ENCODE measurements at places on chromosomes 3 and 15.
A peak's percentile ranks its signal among the peaks of the same experiment; 100 is the strongest.

DNA sequence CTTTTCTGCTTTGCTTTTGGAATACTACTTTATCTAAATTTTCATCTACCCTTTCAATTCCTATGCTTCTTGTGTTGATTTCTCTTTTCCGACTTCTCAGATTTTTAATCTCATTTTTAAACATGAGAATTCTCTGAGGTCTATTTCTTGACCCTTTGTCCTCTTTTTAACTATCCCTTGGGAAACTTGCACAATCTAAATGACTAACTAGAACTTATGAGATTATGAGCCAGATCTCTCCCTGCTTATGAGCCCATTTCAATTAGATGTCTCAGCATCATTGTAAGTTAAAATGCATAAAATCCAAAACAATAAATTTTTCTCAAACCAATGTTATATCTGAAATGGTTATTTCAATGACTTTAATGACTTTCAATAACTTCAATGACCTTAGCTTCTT, 296.9 kb upstream of the AGTR1 start:
- no peaks in the 10 kb centered on the region for H3K36me3 ChIP-seq
- H3K27ac ChIP-seq: no peak overlapping the region

GRCh38 chr3:34421762-34422161, 623.3 kb downstream of the PDCD6IP start:
- H3K4me1 ChIP-seq: no peaks in the 10 kb centered on the region
- DNase-seq: no peak
- no peak overlapping the region for H3K27ac ChIP-seq
- H3K27me3 ChIP-seq: no peaks in the 10 kb centered on the region

DNA sequence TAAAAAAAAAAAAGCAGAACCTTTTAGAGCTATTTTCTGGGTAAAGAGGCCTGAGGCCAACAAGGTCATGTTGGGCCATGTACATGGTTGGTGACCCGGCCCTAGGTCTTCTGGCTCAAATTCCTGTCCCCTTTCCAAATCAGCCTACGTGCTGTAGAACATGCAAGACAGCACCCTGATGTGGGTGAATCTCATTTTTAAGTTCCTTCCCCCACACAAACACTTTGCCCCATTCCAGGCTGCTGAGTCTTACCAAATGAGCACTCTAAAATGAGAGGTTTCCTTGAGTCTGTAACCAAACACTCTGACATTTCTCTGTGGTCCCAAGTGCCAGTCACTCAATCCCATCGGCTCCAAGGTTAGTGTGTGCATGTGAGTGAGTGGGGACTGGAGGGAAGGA, 9.4 kb downstream of the BCL6 start:
- peak overlapping the region; percentile 100 for H3K27ac ChIP-seq
- no peak for DNase-seq

- no peak for DNase-seq
- peaks cover 41% of the 10 kb centered on the region for H3K4me1 ChIP-seq
- no peak overlapping the region for H3K4me3 ChIP-seq
- H3K27ac ChIP-seq: peak overlapping the region; percentile 88
Measured at GRCh38 chr15:77508541-77509243, 88.0 kb downstream of the HMG20A start.

DNA sequence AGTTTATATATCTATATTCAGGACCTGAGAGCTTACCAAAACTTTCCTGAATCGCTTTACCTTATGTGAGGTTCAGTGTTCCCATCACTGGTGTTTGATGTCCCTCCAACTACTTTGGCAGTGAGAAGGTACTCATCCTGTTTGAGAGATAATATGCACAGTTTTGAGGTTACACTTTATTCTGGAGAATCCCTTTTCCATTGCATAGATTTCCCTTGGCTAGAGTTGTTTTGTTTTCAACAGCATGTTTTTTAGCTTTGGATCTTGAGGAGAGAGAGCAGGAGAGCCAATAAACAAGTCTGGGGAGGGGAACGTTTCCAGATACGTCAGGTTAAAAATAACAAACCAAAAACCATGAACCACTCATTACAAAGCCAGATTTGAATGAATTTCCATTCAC, 33.6 kb downstream of the CD200 start:
- DNase-seq: no peak
- no peaks in the 10 kb centered on the region for H3K36me3 ChIP-seq
- H3K27ac ChIP-seq: no peak overlapping the region
- no peaks in the 10 kb centered on the region for H3K4me1 ChIP-seq

GRCh38 chr3:179227349-179227748, 23.6 kb downstream of the KCNMB3 start:
- H3K27me3 ChIP-seq: no peaks in the 10 kb centered on the region
- no peak overlapping the region for H3K27ac ChIP-seq
- H3K36me3 ChIP-seq: peaks cover 67% of the 10 kb centered on the region

GRCh38 chr15:96416934-96417759, 86.6 kb downstream of the NR2F2 start:
- H3K36me3 ChIP-seq: no peaks in the 10 kb centered on the region
- peak overlapping the region; percentile 45 for H3K4me3 ChIP-seq
- H3K27me3 ChIP-seq: peaks cover 100% of the 10 kb centered on the region
- no peak overlapping the region for H3K27ac ChIP-seq
- DNase-seq: no peak

DNA sequence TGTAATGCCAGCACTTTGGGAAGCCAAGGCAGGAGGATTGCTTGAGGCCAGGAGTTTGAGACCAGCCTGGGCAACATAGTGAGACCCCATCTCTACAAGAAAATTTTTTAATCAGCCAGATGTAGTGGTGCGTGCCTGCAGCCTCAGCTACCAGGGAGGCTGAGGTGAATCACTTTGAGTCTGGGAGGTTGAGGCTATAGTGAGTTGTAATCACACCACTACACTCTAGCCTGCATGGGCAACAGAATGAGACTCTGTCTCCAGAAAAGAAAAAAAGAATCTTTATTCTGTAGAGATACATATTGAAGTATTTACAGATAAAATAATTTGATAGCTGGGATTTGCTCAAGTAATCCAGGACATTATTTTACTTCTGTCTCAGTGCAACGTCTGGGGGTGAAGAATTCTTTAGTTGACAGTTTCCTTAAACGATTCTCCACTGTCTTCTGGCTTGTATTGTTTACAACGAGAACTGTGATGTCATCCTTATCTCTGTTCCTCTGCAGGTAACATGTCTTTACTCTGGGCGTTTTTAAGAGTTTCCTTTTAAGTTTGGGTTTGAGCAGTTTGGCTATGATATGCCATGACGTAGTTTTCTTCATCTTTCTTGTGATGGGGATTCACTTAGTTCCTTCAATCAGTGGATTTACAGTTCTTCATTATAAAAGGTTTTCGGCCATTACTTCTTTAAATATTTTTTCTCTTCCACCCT, 26.3 kb downstream of the KPNA1 start:
- H3K36me3 ChIP-seq: peaks cover 2% of the 10 kb centered on the region
- H3K27me3 ChIP-seq: no peaks in the 10 kb centered on the region
- H3K27ac ChIP-seq: no peak overlapping the region
- no peak for DNase-seq
- H3K4me3 ChIP-seq: no peak overlapping the region

GRCh38 chr3:98333989-98334606, 19.6 kb upstream of the OR5K4 start:
- no peak for DNase-seq
- no peaks in the 10 kb centered on the region for H3K36me3 ChIP-seq
- H3K4me1 ChIP-seq: no peaks in the 10 kb centered on the region

DNA sequence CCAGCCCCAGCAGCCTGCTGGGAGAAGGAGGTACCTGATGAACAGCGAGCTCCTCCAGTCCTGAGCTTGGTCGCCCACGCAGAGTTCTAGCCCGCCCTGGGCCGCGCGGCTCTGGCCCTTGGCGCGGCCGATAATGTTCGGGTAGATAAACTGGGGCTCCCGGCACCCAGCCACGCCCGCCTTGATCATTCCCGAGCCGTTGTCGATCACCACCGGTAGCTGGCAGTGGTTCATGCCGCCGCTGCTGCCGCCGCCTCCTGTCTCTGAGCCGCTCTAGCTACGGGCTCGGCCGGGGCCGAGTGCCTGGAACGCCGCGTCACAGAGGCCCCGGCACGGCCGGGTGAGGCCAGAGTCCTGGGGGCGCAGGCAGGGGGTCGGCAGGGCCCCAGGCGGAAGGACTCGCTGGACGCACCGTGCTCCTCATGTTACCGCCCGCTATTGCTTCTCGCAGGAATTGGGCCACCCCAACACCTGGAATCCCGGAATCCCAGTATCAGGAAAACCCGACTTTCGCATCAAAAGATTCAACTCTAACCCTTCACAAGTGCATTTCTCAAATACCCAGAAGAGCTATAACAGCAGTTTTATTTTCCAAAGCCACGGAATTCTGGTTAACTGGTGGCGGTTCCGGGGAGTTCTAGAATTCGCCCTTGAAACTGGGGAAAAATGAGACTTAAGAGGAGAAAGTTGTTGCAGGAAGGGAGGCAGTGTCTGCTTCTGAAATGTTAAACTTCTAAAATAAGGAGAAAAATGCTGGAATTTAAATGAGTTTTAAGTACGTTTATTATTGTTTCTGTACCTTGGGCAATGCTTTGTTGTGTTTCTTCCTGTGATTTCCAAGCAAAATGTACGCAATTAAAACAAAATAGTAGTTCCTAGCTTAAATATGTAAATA, at the start of gene ACTRT3:
Gene ACTRT3 (minus strand): TSS at position 275 of the 895 bp plus-strand sequence. CDS start 41 bp downstream, at position 234.
- H3K4me1 ChIP-seq: peaks cover 12% of the 10 kb centered on the region
- H3K27ac ChIP-seq: peak within 1 kb of the TSS; percentile 91
- peak within 1 kb of the TSS; percentile 74 for H3K4me3 ChIP-seq
- DNase-seq: peak; percentile 83

GRCh38 chr3:115325539-115325938, 178.5 kb upstream of the ZBTB20 start:
- no peaks in the 10 kb centered on the region for H3K27me3 ChIP-seq
- no peak overlapping the region for H3K27ac ChIP-seq
- H3K4me1 ChIP-seq: no peaks in the 10 kb centered on the region
- H3K36me3 ChIP-seq: no peaks in the 10 kb centered on the region
- DNase-seq: no peak

GRCh38 chr3:120684896-120685295, 2.9 kb upstream of the HGD start:
- H3K27ac ChIP-seq: no peak overlapping the region
- no peak for DNase-seq
- H3K4me3 ChIP-seq: no peak overlapping the region
- H3K27me3 ChIP-seq: no peaks in the 10 kb centered on the region

- no peak overlapping the region for H3K27ac ChIP-seq
- H3K4me1 ChIP-seq: peaks cover 57% of the 10 kb centered on the region
- no peaks in the 10 kb centered on the region for H3K36me3 ChIP-seq
Measured at GRCh38 chr3:37907906-37908305, 46.2 kb downstream of the CTDSPL start.

- H3K27ac ChIP-seq: no peak overlapping the region
- no peaks in the 10 kb centered on the region for H3K27me3 ChIP-seq
- DNase-seq: no peak
- no peaks in the 10 kb centered on the region for H3K36me3 ChIP-seq
Measured at GRCh38 chr3:46551615-46552014, 14.5 kb downstream of the LRRC2 start.

DNA sequence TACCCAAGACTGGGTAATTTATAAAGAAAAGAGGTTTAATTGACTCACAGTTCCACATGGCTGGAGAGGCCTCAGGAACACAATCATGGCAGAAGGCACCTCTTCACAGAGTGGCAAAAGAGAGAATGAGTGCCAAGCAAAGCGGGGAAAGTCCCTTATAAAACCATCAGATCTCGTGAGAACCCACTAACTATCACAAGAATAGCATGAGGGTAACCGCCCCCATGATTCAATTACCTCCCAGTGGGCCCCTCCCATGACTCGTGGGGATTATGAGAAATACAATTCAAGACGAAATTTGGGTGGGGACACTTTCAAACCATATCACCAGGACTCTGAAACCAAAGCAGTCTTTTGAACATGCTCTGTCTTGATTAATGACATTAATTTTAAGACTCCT, 7.0 kb downstream of the RTP3 start:
- DNase-seq: no peak
- H3K4me1 ChIP-seq: no peaks in the 10 kb centered on the region
- no peaks in the 10 kb centered on the region for H3K27me3 ChIP-seq

- H3K4me1 ChIP-seq: no peaks in the 10 kb centered on the region
- no peaks in the 10 kb centered on the region for H3K27me3 ChIP-seq
- H3K4me3 ChIP-seq: no peak overlapping the region
- H3K27ac ChIP-seq: no peak overlapping the region
Measured at GRCh38 chr3:85037203-85037602, 78.4 kb downstream of the CADM2 start.

DNA sequence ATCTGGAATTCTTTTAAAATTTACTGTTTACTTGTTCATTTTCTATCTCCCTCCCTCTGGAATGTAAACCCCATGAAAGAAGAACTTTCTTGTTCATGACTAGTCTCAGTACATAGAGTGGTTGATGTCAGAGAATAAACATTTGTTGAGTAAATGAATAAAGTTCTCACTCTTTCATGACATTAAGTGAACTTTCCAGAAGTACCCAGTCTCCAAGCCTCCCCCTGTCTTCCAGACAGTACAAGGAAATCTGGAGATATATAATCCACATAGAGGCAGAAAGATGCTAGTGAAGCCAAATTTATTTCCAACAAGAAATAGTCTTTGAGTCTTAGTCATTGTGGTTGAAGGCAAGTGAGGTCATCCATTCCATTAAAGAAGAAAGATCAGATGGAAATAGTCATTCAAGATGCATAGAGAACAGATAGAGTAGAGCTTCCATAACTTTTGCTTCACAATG, 71.5 kb upstream of the GALNT15 start:
- peaks cover 9% of the 10 kb centered on the region for H3K4me1 ChIP-seq
- no peaks in the 10 kb centered on the region for H3K27me3 ChIP-seq
- H3K36me3 ChIP-seq: no peaks in the 10 kb centered on the region
- no peak for DNase-seq
- H3K4me3 ChIP-seq: no peak overlapping the region
- no peak overlapping the region for H3K27ac ChIP-seq

- no peak for DNase-seq
- no peak overlapping the region for H3K27ac ChIP-seq
- H3K27me3 ChIP-seq: no peaks in the 10 kb centered on the region
- H3K4me1 ChIP-seq: peaks cover 6% of the 10 kb centered on the region
Measured at GRCh38 chr3:10380906-10381305, 60.0 kb upstream of the SEC13 start.

DNA sequence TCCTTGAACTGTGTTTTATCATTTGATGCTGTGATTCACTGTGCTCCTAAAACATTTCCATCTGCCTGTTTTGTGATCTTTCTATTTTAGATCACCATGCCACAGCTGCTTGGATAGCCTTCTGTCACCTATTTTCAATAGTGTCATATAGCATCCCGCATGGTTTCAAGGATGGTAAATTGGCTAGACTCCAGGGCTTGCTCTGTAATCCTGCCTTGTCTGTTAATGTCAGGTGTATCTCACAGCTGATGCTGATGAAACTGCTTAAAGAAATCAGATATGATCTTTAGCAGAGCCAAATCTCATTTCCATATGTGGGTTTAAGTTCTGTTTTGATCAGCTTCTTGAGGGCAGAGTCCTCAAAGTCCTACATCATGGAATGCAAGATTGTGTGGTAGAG, 182.2 kb downstream of the UBE2E2 start:
- no peaks in the 10 kb centered on the region for H3K4me1 ChIP-seq
- H3K27ac ChIP-seq: no peak overlapping the region
- H3K27me3 ChIP-seq: no peaks in the 10 kb centered on the region
- no peak for DNase-seq

DNA sequence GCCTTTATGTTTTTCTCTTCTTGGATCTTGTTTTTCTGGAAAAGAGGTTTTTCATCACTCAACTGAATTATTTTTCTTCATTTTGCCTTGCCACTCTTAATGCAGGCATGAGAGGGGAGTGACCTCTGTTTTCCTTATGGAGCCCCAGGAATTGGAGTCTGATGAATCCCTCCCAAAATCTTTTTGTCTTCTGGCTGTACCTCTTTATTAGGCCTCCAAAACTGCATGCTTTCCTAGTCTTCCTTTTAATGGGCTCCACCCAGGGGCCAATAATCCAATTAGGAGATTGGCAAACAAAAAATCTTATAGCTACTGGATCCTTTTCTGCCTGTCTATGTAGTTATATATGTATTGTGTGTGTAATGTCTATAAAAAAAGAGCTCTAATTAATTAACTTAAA, 192.4 kb upstream of the PEX5L start:
- H3K36me3 ChIP-seq: no peaks in the 10 kb centered on the region
- no peak overlapping the region for H3K4me3 ChIP-seq
- H3K27ac ChIP-seq: no peak overlapping the region
- no peaks in the 10 kb centered on the region for H3K4me1 ChIP-seq
